ENCODE measurements at places on chromosomes 5 and 9.

DNA sequence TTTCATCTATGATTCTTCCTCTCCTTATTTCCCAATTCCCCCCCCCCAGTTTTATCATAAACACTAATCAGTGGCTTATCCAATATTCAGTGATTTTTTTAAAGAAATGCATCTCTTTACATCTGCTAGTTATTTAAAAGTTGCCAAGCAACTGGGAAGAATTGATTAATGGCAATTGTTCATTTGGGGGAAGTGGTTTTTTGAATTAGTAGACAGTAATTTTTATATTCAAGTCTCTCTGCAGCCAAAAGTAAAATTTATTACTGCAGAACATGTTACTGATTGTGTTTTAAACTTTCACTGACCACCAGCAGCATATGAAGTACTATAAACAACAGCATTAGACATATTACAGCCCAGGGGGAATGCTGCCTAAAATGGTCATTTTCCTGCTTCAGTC is 308.8 kb upstream of the NREP start:
- no peak for DNase-seq

GRCh38 chr5:127292030-127292735 is 1.6 kb downstream of the MEGF10 start:
- DNase-seq, result no peak

- peak; percentile 67 for DNase-seq
These were observed 67.1 kb downstream of the EPB41L4B start for GRCh38 chr9:109253637-109254284.

DNA sequence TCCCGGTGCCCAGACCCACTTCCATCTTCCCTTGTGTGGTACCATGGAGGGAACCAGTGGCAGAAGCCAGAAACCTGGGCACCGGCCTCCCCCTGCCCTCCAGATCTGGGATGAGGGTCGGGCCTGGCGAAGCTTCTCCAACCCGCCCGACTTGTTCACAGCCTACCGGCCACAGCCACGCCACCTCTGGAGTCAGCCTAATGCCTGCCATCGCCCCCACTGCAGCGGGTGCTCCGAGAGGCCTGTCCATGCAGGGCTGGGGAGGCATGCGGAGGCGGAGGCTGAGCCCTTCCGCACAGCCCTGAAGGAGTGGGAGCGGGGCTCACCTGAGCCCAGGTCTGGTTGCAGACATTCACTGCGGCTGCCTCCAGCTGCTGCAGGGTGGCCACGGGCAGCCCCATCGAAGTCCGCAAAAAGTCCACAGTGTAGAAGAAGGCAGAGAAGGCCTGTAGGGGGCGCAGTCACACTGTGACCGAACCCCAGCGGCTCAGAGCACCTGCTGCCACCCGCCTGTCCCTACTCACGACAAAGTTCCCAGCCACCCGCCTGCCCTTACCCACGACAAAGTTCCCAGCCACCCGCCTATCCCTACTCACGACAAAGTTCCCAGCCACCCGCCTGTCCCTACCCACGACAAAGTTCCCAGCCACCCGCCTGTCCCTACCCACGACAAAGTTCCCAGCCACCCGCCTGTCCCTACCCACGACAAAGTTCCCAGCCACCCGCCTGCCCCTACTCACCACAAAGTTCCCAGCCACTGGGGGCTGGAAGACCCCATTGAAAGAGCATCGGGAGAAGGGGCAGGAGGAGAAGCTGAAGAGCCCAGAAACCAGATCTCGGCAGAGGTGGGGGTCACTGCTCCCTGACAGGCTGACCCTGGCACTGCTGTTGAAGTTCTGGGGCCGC is 3.8 kb upstream of the NPDC1 start:
- no peak for DNase-seq

- DNase-seq, result no peak
These were observed 23.4 kb upstream of the RUFY1 start for GRCh38 chr5:179526978-179527377.

GRCh38 chr5:36770125-36770524 is 106.4 kb upstream of the NIPBL start:
- no peak for DNase-seq

GRCh38 chr5:761854-762710 is 22.4 kb downstream of the ZDHHC11B start:
- no peak for DNase-seq

DNA sequence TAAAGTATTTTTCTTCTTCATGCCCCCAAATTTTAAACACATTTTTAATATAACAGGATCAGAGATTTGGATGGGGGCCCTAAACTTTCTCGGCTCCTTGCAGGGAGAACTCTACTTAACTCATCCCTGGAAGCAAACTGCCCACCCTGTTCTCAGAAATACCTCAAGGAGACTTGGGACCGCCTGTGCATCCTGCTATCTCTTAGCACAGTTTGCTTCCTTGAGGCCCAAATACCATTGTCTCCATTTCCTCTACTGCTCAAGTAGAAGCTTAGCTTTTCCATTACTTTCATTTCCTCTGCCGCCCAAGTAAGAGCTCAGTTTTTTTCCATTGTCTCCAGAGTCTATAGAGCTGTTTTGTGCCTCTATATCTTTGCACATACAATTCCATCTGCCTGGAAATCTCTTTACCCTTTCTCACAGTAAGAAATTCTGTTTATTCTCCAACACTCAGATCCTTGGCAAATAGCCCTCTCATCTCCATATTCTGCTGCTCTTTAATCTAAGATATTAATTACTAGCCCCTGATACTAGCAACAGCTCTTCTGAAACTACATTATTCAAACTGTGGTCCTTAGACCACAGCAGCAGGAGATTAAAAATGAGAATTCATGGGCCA is 137.8 kb downstream of the CEMIP2 start:
- DNase-seq, result no peak

GRCh38 chr9:37947471-37947870 is 43.5 kb upstream of the SLC25A51 start:
- no peak for DNase-seq

DNA sequence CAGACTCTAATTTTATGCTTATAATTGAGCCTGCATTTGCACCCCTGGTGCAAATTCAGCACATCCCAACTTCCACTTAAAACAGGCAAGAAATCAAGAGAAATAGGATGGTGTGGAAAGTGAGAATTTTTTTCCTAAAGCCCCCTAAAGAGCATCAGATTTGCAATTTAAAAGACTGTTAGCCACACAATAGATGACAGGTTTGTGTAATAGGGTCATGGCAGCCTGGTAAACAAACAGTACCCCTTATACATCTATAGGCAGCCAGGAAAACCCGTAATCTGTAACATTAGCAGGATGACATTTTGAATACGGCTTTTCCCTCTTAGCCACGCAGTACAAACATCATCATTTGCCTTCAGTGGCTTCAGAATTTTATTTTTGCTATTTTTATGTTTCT is 17.2 kb downstream of the EBF1 start:
- no peak for DNase-seq

GRCh38 chr9:131656356-131657036 is 83.4 kb downstream of the RAPGEF1 start:
- DNase-seq, result no peak

DNA sequence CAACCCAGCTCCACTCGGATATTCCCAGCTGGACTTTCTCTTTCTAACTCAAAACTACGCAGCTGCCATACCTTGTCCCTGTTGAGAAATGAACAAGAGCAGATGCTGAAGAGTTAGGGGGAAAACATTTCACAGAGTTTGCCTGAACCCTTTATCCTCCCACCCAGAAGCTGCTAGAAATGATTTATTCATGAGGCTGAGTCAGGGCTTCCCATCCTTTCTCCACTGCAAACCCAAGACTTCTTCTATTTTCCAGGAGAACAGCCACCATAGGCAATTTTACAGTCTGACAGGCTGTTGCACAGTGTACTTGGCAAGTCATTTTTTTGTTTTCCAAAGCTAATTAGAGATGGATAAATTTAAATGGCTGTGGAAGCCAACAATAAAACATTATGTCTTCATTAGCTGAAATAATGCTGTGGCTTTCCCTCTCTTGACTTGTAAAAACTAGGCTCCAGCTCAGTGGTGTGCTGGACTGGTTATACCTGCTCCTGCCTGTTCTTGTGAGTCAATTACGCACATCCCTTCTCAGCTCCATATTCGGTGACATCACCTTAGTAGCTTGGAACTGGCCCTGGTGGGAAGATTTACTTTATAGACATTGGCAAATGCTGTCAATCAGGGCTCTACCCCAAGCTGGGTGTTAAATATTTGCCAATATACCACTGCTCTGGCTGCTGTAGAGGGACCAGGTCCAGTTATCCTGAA is 71.9 kb downstream of the KIF4B start:
- DNase-seq, result no peak
